ENCODE measurements at places on chromosomes 7 and 10.

DNA sequence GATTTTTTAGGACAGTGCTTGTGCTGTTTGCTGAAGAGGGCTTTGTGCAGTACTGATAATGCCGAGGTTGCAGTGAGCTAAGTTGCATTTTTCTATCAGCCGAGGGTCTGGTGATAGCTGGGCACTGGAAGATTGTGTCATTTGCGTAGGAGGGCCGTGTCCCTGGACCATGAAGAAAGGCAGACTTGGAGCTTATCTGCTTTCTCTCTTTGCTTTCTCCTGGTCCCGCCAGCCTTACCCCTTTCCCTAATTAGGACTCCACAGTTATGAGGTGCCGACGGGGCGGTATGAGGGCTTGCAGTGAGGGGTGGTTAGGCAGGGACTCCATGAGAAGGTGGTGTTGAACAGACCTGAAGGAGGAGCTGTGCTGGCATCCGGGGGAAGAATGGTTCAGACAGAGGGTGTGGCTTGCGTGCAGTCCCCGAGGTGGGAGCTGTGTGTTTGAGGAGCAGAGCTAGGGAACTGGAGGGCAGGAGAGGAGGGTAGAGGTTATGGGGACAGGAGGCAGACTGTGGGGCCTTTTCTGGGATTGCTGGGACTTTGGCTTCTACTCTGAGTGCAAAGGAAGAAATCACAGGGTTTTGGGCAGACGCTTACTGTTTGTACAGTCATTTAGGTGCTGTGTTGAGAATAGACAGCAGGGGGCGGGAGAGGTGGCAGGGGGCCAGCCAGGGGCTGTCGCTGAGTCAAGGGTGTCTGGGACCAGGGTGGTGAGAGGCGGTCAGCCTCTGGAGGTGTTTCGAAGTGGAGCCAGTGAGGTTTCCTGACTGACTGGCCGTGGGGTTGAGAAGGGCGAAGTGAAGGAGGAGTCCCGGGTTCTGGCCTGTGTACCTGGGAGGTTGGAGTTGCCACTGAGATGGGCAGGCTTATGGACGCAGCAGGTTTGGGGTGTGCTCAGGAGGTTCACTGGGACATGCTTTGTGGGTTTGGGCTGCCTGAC lies 43.4 kb downstream of the PRF1 start:
- DNase-seq: peak; percentile 48

- DNase-seq: no peak
Measured at GRCh38 chr7:131602994-131603372, 46.6 kb upstream of the PODXL start.

GRCh38 chr7:11141541-11141940 lies 167.9 kb downstream of the PHF14 start:
- DNase-seq: no peak

- no peak for DNase-seq
Measured at GRCh38 chr7:27532314-27532713, 130.4 kb downstream of the HIBADH start.

- DNase-seq: no peak
Measured at GRCh38 chr10:131772441-131772840, 128.4 kb upstream of the PPP2R2D start.

DNA sequence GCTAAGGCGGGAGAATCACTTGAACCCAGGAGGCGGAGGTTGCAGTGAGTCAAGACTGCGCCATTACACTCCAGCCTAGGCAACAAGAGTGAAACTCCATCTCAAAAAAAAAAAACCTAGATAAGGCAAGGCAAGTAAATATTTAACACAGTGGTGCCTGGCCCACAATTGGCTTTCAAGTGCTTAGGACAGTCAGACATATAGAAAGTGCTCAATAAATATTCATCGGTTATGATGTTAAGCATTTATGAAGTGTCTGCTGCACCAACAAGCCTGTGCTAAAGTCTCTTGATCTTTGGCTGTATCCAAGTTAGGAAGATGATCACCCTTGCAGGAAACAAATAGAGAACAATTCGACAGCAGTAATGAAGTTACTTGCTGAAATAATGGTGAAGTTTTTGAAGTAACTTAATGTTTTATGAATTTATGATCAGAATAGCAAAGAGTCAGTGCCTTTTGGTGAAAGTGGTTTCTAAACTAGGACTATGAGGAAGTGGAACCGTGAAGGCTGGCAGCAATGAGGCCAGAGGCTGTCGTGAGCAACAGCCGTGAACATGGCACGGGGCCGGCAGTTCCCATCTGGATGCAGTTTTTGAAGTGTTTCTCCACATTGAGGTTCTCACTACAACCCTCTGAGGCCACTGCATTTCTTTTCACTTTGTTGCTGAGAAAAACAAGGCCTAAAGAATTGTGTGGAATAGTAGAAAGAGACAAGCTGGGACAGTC lies 48.1 kb upstream of the GATA3 start:
- no peak for DNase-seq

DNA sequence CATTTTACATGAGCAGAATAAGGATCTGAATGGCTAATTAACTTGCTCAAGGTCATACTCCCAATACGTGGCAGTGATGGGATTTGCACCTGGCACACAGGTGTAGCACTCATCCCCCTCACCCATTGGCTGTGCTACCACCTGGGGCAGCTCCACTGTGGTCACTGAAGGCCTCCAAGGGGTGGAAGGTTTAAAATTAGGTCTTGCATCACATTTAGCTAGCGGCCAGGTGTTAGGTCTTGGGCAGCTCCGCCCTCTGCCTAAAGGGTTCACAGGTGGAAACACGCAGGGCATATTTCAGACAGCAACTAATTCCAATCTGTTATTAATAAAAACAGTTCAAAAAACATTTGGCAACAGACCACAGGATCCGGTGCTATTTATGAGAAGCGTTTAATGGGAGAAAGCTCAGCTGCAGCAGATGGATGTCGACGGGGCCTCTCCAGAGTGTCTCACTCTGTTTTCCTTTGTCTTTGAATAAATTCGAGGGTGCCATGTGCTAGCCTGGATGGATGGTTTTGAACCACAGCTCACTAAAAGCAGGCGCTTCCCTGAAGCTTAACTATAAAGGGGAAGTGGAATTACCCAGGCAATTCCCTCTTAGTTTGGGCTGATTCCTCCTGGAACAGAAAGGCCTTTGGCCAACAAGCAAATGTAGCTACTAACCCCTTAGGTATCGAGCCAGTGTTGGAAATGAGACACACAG lies 1017.6 kb downstream of the TYW1 start:
- DNase-seq: no peak

DNA sequence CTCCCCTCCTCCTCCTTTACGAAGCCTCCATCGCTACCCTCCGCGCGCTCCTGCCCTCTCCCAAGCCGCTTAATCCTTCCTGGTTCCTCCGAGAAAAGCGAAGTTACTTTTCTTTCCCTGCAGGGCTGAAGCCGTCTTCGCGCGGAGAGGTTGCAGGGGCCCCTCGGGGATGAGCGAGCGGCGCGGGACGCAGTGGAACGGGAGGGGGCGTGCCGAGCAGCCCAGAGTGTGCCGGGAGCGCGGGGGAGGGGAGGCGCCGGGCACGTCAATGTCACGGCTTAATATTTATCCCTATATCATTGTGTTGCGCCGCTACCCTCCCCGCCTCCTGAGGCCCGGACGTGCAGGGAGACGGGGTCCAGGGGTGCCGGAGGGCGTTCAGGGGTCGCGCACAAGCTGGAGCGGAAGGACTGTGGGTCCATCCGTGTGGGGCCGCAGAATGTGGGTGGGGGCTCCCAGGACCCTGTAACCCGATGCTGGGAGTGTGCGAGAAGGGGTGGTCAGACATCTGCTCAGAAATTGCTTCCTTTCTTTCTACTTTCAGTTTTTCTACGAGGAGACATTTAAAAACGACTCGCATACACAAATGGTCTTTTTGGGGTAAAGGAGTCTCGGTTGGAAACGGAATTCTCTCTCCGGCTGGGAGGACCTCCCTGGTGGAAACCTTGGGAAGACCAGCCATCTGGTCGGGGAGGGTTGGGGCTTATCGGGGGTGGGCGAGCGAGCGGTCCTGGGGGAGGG lies 2.4 kb downstream of the CDK6 start:
- DNase-seq: peak; percentile 67

GRCh38 chr7:41892356-41893100 lies 189.6 kb upstream of the INHBA start:
- no peak for DNase-seq

DNA sequence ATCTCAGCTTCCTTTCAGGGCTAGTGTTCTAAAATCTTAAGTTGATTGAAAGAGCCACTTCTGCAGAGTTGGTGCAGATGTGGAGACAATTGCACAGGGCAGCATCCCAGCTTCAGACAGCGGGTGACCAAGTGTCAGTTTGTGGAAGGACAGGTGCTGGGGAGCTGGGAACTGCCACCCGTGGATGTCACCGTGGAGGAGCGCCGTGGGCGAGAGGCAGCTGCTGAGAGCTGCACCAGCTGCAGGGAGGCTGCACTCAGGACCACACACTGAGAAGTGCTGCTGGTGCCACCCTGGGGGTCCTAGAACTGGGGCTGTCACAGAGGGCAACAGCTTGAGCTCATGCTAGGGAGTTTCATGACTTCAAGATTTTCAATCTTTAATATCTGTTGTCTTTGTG lies 543.0 kb upstream of the FZD8 start:
- no peak for DNase-seq

DNA sequence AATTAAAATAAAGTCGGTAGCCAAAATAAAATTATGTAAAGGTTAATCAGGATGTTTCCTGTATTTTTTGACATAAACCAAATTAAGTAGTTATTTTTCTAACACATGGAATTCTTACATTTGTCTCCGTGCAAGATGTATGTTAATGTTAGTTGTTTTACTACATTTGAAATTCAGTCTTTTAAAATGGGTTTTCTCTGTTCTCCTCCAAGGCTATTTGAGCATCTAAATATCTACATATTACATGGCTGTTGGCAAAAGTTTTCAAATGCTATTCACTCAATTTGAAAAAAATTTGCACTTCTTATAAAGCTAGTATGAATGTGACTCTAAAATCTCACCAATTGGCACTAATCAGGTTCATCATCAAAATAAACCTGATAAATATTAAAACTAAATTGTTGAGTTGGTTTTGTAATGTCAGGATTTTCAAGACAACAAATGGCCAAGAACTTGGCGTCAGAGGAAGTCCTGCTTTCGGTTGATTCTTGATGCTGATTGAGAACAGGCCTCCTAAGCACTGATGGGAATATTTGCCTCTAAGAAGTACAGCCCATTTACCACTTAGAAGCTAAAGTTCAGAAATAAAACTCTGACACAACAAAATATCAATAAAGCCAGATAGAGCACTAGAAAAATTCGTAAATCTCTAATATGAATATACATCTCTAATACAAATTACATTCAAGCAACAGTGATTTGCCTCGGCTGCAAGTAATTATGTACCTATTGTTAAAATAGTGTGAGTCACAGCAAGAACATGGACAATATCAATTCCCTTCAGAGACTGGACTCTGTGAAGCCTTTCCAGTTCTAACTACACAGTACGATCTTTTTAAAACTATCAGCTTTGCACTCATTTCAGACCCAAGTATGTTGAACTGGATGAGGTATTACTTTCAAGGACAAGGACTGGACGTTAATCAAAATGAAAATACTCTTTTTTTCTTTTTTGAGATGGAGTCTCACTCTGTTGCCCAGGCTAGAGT lies 733.1 kb upstream of the C7orf33 start:
- no peak for DNase-seq

DNA sequence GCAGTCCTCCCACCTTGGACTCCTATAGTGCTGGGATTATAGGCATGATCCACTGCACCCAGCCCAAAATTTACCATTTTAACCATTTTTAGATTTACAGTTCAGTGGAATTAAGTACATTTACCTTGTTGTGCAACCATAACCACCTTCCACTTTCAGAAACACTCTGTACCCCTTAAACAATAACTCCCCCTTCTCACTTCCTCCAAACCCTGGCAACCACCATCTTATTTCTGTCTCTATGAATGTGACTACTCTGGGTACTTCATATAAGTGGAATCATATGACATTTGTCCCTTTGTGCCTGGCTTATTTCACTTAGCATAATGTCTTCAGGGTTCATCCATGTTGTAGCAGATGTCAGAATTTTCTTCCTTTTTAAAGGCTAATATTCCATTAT lies 33.6 kb downstream of the SUFU start:
- DNase-seq: no peak

GRCh38 chr7:99881370-99881769 lies 4.5 kb upstream of the OR2AE1 start:
- no peak for DNase-seq

DNA sequence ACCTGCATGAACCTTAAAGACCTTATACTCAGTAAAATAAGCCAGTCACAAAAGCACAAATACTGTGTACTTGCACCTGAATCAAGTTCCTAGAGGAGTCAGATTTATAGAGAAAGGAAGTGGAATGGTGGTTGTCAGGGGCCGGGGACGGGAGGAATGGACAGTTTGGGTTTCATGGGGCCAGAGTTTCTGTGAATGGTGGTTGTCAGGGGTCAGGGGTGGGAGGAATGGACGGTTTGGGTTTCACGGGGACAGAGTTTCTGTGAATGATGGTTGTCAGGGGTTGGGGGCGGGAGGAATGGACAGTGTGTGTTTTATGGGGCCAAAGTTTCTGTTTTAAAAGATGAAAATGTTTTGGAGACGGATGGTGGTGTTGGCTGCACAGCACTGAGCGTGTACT lies 260.0 kb upstream of the MKI67 start:
- no peak for DNase-seq

DNA sequence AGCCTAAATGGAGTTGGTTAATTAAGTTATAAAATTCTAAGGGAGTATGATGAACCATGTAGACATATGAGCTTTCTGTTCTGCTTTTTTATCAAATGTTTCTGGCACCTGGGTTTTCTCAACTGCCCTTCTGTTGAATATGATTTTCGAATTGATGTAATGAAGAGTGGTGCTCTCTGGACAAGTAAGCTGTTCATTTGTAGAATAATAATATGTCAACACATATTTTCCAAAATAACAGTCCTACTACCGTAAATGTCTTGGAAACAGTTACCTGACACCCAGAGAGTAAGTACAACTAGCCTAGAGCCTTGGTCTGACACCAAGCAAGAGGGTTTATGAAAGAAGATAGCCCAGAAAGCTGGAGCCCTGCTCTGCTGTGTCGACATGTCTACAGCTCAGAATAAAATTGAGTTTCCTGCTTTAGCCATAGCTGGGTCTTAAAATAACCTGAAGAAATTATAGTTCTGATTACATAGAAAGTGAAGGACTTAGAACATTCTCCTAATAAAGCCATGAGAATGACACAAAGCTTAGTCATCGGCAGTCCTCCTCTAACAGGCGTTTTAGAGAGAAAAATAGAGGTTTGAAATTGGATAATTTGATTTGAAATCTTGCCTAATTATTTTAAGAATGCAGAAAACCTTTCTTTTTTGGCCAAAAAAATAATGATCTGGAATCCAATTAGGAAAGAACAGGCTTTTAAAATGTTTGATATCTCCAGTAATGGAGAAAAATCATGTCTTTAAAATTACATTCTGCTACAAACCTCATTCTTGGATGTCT lies 25.1 kb downstream of the HDAC9 start:
- no peak for DNase-seq

All from CD4-positive, alpha-beta T cell treated with Interleukin-6 at 100 ng/mL for 8 hours (primary cell).